ENCODE measurements at places on chromosomes 1 and 21.

GRCh38 chr1:229164836-229165735 is 105.8 kb upstream of the RAB4A start:
- no peak for DNase-seq

GRCh38 chr1:208653426-208653825 is 409.2 kb upstream of the PLXNA2 start:
- no peak for DNase-seq

DNA sequence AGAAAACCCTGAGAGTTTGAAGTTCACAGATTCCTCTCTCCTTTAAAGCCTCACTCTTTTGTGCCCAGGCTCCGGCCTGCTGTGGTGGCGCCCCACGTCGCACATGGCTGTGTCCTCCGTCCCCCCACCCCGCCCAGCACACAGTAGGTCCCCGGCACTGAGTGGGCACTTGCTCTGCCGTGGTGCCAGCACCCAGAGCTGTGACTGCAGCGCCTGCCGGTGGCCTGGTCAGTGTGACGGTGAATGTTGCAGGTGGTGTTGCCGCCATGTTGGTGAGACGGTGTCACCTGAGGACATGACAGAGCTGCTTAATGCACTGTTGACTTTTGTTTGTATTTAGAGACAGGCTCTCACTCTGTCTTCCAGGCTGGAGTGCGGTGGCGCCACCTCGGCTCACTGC is 3.4 kb downstream of the ATAD3C start:
- DNase-seq = no peak

DNA sequence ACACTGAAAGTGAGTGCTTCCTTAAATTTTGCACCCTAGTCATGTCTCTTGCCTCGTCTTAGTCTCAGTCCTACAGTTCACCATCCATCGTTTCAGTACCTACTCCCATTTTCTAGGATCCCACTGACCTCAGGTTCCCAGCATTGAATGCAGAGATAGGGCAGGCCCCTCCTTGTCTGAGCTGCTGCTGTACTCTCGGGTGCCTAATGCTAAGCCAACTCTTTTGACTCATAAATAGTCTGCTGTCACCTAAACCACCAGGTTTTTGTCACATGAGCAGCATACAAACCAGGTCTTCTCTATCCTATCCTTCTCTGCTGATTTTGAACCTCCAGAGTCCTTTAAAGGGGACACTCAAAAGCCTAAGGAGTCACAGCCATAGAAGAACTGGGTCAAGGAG is 3.0 kb downstream of the ARHGAP30 start:
- no peak for DNase-seq

- DNase-seq = no peak
These were observed 22.5 kb downstream of the DISP3 start for GRCh38 chr1:11501491-11501897.

DNA sequence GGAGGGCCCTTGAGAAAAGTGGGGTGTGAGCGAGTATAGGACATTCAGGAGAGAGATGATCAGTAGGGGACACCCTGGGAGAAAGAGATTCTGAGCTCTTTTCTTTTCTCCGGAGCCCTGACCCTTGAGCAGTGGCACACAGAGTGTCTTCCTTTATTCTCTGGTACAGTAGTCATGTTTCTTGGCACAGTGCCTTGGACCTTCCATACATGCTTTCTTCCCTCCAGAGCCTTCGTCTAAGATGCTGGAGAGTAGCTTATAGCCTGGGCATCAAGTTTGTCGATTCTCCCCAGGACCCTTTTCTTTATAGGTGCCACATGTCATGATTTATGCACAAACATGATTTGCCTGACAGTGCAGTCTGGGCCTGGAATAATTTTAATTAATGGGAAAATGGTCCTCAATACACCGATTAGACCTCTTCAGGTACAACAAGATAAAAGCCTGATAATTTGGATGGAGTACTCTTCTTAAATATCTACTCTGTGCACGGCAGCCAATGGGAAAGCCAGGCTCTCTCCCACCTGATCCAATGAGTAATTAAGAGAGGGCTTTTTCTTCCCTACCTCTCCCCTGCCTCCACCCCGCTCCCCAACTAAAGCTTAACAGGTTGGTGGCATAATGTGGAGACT is at the start of gene TBX19:
TBX19 (plus strand) TSS at position 582 of the 632 bp plus-strand sequence. CDS start 214 bp downstream, outside the sequence.
- DNase-seq = no peak

DNA sequence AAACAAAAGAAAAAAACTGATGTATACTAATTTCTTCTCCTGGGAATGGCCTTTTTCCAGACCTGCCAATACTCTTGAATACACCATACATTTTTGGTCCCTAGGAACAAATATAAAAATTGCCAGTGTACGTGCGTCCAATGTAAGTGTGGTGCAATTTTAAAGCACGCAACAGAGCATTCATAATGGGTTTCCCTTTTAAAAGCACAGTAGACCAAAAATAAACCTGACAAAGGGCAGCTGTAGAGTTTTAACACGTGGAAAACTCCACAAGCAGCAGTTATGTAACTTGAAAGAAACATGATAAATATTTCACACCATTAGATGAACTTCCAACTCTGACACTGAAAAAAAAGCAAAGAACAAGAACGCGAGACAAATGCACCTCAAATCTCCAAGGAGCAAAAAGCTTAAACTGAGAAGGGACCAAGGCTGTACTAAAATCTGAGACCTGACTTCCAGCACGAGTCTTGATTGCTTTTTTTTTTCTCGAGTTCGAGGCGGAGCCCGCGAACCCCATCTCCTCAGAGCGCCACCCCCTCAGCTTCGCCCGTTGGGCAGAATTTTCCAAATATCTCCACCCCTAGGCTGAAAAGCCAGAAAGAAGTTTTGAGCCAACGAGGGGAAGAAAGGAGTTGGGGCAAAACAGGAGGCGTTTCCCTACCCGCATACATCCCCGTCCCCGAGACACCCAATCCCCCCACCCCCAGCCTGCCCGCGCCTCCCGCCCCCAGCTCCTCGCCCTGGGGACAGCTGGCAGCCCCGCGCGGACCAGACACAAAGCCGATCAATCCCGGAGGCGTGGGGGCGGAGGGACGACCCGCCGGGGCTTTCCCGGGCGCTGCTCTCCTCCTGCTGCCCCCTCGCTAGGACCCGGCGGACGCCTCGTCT is at the start of gene JAM2:
JAM2 (plus strand) TSS at position 599 of the 891 bp plus-strand sequence. CDS start 564 bp downstream, outside the sequence.
- DNase-seq = peak; percentile 31

DNA sequence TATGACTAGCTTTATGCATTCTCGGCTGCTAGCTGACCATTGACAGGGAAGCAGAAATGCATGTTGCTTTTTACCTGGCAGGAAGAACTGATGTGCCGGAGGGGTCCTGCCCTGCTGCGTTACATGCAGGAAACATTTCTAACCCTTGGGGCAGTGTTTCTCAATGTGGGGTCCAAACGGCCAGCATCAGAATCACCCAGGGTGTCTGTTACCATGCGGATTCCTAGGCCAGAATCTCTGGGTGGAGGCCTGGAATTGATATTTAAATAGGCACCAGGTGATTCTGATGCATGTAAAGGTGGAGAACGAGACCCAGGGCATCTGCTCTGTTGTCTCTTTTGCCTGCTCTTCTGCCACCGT is 182.7 kb downstream of the PCP4 start:
- DNase-seq = no peak

GRCh38 chr1:30744060-30744756 is 13.4 kb downstream of the LAPTM5 start:
- DNase-seq = no peak

- no peak for DNase-seq
These were observed 14.6 kb downstream of the TEX38 start for GRCh38 chr1:46686255-46686654.

DNA sequence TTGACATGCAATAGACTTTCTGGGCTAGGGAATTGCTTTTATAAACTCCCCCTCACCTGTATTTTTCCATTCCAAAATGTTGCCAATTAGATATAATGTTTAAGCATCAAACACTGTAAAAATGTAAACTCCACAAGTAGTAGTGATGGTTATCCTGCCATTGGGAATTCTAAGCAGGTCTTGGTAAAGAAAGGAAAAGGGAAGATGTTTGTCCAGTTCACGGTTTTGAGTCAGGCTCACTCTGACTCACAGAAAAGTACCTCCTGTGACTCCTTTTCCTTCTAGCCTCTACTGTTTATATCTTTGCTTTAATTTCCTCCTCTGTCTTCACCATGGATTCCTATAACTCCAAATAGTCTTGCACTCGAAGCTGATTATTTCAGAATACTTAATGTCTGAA is 19.0 kb upstream of the PTPN14 start:
- peak; percentile 82 for DNase-seq

DNA sequence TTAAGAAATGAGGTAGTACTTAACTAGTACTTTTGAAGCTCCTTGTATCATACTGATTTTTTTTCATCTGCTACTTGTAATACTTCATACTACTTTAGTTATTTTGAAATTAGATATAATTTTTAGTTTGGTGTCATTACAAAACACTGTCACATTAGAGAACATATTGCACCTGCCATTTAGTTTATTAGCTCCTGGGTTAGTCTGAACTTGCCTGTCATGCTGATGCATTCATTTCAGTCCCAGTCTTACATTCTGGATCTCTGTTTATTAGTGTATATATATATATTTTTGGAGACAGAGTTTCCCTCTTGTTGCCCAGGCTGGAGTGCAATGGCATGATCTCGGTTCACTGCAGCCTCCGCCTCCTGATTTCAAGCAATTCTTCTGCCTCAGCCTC is 50.3 kb downstream of the DYRK1A start:
- no peak for DNase-seq

DNA sequence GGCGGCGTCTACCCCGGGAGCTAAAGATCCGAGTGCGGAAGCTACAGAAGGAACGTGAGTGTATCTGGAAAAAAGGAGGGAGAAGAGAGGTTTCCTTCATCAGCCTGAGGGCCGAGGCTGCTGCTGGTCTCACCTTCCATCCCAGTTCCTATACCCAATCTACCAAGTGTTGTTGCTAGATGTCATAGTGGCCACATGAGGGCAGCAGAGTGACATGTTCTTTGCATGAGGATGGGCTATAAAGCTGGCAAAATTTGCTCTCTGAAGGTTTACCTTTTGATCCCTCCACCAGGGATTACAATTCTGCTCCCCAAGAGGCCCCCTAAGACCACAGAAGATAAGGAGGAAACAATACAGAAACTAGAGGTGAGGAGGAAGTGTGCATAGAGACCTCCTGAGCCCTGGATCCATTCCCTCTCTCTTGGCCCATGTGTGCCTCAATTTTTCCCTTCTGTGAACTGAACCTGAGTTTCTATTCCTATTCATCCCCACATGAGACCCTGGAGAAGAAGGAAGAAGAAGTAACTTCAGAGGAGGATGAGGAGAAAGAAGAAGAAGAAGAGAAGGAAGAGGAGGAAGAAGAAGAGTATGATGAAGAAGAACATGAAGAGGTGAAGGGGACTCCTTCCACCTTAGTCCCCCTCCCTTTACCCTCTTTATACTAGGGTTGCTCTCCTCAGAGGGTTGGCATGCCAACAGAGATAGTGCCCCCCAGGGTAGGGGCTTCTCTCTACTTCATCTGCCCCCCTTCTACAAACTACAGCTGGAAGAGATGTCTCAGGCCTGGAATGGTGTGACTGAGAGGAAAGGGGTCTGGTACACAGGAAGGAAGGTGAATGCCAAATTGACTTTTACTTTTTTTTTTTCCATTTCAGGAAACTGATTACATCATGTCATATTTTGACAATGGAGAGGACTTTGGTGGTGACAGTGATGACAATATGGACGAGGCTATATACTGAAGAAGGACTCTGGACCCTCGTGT is 13.3 kb downstream of the POLR3GL start:
- DNase-seq = peak; percentile 86

DNA sequence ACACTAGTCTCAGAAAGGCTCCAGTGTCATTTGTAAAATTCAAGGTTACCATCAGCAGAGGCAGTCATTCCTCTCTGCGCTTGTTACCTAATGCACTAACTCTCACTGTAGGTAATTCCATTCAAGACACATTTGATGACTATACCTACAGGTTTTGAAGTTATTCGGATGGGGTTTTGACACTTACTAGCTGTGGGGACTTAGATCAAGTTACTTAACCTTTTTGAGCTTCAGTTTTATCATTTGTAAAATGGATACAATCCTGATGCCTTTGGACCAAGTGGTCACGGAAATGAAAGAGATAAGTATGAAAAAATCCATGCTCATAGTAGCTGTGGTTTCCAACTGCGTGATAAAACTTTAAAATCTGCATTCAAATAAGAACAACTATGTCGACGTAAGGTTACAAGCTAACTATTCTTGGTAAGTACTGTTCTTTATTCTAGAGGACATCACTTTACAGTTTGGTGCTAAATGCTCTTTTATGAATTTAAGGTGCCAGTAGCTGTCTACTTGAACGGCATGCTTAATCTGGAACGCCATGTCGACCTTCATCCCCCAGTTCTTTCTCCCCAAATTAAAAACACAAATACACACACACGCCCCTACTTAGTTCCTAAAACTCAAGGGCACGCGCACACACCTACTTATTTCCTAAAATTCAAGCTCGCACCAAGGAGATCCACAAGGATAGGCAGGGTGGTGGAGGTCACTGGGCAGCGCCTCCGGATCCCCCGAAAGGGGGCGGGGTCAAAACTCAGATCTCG is 550 bp upstream of the NFYC start:
- DNase-seq = no peak
